ENCODE measurements at places on chromosomes 11 and 22. TPM values are rescaled to one million over a fixed set of nuclear protein-coding genes. Genes with fewer than 3 reads are reported as not detected.
A peak's percentile ranks its signal among the peaks of the same experiment; 100 is the strongest.

Gene SCN4B
- polyA plus RNA-seq = 4.2 TPM

Gene CCDC87
- polyA plus RNA-seq = 0.09 TPM

Gene SLC22A6
- not detected for polyA plus RNA-seq

Gene CARS1
- polyA plus RNA-seq = 41.6 TPM

Gene OR5A2
- polyA plus RNA-seq = not detected

Gene ATG2A
- polyA plus RNA-seq = 18.4 TPM

Gene ASCL2
- 15.8 TPM for polyA plus RNA-seq

Gene NADSYN1
- polyA plus RNA-seq = 85.4 TPM

Gene CRACR2B
- 34.4 TPM for polyA plus RNA-seq

Gene MMP27
- 0.24 TPM for polyA plus RNA-seq

Gene MMP13
- polyA plus RNA-seq = 0.07 TPM

Gene KDM4E
- 0.19 TPM for polyA plus RNA-seq

- DNase-seq = peak; percentile 62
These were observed 27.4 kb upstream of the ST14 start for GRCh38 chr11:130131961-130132850.

DNA sequence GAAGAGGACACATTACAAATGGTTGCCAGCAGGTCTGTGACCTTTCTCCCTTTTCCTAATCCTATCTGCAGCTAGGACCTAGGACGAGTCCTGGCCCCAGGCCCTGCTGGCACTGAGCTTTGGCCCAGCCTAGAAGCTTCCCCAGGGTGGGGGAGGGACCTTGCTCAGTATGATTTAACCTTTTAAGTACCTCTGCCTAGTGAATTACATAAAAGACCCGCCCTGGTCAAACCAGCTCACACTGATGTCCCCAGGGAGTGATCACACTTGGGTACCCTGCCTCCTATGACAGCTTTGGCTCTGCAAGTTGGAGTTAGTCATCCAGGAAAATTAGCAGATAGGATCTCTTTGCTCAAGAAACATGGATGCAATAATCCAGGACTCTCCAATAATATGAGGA is 21.9 kb downstream of the ASCC2 start:
- no peak for DNase-seq

DNA sequence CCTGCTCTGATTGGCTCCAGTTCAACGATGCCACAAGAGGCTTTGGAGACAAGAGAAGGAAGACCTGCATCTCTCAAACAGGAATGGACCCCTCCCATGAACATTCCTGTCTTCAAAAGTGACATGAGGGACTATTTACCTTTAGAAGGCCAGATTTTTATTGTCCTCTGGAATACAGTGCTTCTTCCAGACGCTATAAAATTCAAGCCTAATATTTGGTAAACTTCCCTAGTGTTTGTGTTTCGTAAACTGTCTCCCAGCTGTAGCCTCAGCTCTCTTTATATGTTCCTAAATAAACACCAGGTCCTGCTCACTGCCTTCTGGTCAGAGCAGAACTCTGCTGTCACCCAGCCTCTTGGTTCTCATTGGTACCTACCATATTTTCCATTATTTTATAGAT is 157.8 kb downstream of the CCDC34 start:
- DNase-seq = no peak

DNA sequence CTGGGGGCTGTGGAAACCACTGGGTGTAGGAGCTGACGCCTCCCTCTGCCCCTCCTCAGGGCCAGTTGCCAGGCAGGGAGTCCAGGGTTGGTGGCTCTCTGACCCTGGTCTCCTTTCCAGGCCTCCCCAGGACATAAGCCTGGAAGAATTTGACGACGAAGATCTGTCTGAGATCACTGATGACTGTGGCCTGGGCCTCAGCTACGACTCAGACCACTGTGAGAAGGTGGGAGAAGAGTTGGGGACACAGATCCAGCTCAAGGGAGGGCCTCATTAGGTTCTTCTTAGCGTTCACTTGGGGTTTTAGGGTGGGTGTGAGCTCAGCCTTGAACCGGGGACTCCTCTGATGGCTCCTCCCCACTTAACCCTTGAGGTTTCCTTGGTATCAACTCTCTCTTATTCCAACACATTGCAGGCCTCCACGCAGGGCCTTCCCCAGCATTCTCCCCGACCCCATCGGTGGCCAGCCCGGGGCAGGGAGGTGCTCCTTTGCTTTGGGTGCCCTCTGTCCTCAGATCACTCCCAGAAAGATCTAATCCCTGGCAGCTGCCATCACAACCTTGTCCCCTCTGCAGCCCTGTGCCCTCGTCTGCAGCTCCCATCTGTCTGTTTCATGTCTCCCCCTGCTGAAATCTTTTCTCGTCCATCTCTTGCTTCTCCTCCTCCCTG is 1.2 kb downstream of the MAPK8IP2 start:
- no peak for DNase-seq

GRCh38 chr11:86848132-86848531 is 47.8 kb downstream of the PRSS23 start:
- DNase-seq = no peak

GRCh38 chr11:94735907-94736306 is 32.2 kb upstream of the AMOTL1 start:
- no peak for DNase-seq

DNA sequence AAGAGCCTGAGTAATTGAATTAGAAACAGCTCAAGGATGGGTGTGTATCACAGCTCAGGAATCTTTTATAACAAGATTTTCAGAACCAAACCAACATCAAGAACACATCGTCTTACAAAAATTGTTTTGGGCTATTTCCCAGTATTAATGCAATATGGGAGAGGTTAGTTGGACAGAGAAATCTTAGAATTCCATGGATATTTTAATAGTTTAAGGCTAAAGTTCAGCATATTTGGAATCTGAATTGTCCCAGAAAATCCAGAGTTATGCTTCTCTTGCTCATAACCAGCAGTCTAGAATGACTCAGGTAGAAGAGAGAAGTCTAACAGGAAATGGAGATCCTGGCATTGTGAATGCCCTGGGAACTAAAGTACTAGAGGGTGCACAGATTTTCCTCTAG is 74.6 kb downstream of the ADM start:
- no peak for DNase-seq

GRCh38 chr11:26987272-26987671 is 6.6 kb upstream of the FIBIN start:
- no peak for DNase-seq

DNA sequence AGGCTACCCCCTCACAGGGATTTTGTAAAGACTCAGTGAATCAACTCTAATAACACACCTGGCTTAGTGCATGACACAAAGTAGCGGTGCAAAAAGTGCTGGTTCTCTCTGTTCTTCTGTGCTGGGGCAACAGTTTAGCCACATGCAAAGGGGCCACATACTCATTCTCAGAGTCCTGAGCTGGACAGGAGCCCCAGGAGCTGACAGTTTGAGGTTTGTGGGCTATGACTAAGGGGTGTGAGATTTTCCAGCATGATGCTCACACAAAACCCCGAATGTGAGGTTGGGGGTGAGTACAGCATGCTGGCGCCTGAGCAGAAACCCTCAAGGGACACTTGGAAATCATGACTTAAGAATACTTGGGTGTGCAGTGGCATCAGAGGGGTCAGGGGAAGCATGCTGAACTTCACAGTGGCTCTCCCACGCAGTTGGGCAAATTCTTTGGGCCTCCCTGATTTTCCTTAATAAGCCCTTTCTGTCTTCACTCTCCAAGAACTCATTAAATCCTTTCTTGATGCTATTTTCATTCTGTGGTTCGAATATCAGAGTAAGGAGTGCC is 31.0 kb downstream of the TMPRSS5 start:
- DNase-seq = no peak

- DNase-seq = peak; percentile 48
These were observed 7.3 kb upstream of the SYT7 start for GRCh38 chr11:61587951-61588727.

GRCh38 chr11:111548525-111548924 is 8.0 kb downstream of the LAYN start:
- no peak for DNase-seq

DNA sequence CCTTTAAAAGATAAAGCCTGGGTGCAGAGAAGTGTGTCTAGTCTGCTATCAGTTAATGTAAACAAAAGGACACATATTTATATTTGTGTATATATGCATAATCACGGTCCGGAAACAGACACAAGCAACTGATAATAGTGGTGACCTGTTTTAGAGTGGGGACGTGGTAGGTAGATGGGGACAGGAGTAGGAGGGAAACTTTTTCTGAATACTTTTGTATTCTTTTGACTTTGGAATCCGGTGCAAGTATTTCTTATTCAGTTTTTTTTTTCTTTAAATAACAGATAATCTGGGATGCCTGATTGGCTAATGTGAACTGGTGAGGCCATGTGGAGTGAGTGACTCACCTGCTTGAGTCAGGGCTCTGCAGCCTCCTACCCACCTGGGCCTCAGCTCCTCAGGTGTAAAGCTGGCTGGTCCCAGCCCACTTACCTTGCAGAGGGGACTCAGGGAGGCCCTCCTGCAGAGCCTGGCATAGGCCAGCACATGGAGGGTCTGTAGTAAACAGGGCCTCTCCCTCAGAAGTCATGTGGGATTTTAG is 15.3 kb downstream of the MICAL2 start:
- DNase-seq = peak; percentile 87

- no peak for DNase-seq
These were observed 96.5 kb downstream of the DLG2 start for GRCh38 chr11:85530634-85531033.

DNA sequence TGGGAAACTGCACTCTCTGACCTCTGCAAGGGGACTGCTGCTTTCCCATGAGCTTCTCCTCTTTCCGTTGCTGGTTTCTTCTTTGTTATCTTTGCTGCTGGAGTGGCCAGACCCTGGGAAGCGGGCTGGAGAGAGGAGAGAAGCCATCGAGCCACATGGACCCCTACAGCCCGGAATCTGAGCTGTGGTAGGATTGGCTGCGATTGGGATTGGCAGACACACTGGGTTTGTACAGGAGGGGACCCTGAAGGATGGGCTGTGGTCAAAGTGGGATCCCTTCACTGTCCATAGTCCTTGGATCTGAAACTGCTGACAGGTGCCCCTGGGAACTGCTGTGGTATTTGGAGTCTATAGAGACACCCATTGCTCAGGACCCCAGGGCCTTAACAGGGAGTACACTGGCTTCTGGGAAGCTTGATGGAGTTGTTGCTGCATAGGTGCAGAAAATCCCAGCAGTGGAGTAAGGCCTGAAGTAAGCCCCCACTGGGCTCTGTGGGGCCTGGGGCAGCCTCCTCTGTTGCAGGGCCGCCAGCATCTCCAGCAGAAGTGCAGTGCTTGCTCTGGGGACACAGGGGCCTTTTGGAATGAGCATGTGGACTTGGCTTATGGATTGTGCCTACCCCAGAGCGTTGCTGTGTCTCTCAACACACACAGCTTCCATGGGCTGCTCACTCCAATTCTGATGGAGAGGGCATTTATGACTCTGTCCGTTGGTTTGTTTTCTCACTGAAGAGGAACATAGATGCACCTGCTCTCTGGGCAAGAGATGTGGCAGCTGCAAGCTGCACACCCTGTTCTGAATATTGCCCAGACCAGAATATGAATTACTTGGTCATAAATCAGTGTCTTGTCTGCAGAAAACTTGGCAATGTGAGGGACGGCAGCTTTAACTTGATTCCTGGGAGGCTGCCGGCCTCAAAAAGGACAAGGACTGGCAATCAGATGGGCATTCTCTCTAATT is 32.0 kb downstream of the BCR start:
- DNase-seq = no peak

DNA sequence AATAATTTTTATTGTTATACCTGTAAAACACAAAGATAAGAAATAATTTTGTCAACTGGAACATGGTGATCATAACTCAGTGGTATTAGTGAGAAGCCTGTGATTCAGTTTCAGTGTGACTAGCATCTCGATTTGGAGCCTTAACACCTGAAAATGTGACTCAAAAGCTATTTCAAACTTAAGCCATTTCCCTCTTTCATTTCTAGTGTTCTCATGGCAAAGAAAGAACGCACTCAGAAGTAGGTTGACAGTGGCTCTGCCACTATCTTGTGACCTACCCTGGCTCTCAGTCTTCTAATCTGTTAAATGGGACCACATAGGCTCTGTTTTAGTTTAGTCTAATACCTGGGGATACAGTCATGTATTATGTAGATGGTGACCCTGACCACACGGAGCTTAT is 62.7 kb downstream of the ISX start:
- no peak for DNase-seq

- DNase-seq = no peak
These were observed 321.3 kb downstream of the TTC28 start for GRCh38 chr22:28358312-28358711.

DNA sequence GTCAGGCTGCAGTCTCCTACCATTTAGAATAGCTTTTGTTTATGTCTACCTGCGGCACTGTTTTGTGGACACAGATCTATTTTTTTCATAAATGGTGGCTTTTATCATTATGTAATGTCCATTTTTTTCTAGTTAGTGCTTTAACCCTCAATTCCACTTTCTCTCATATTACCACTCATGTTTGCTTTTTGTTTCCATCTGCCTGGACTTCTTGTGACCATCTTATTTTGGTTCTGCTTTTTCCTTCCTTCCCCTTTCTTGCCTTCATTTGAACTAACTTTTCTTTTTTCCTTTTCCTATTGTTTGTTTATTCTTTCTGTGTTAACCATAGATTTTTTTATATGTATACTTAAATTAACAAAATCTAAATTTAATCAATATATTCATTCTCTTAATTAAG is 98.5 kb upstream of the SLC22A12 start:
- no peak for DNase-seq
